ENCODE measurements at places on chromosomes 4 and X. TPM values are rescaled to one million over a fixed set of nuclear protein-coding genes. Genes with fewer than 3 reads are reported as not detected.

- H3K36me3 ChIP-seq, result no peaks in the 10 kb centered on the region
- H3K27ac ChIP-seq, result no peak overlapping the region
- DNase-seq, result no peak
- no peaks in the 10 kb centered on the region for H3K4me1 ChIP-seq
- no peaks in the 10 kb centered on the region for H3K27me3 ChIP-seq
- no peak overlapping the region for H3K4me3 ChIP-seq
These were observed 142.3 kb downstream of the ARHGAP24 start for GRCh38 chr4:85617202-85617601.

- no peaks in the 10 kb centered on the region for H3K36me3 ChIP-seq
- no peak overlapping the region for H3K27ac ChIP-seq
- H3K4me3 ChIP-seq, result no peak overlapping the region
- no peaks in the 10 kb centered on the region for H3K4me1 ChIP-seq
- no peak for DNase-seq
These were observed 68.0 kb downstream of the LUZP4 start for GRCh38 chrX:115357326-115358120.

The REPS2 gene
- 0.02 TPM for polyA plus RNA-seq

The AP1S2 gene
- polyA plus RNA-seq, result 56.0 TPM

GRCh38 chrX:55487143-55487542 is 2.5 kb downstream of the USP51 start:
- H3K4me1 ChIP-seq, result peaks cover 6% of the 10 kb centered on the region
- H3K27ac ChIP-seq, result no peak overlapping the region
- DNase-seq, result no peak
- H3K4me3 ChIP-seq, result no peak overlapping the region
- no peaks in the 10 kb centered on the region for H3K36me3 ChIP-seq

- H3K36me3 ChIP-seq, result no peaks in the 10 kb centered on the region
- H3K27me3 ChIP-seq, result no peaks in the 10 kb centered on the region
- H3K4me3 ChIP-seq, result no peak overlapping the region
- H3K27ac ChIP-seq, result no peak overlapping the region
- no peak for DNase-seq
These were observed 51.8 kb downstream of the RAI2 start for GRCh38 chrX:17809273-17809672.

DNA sequence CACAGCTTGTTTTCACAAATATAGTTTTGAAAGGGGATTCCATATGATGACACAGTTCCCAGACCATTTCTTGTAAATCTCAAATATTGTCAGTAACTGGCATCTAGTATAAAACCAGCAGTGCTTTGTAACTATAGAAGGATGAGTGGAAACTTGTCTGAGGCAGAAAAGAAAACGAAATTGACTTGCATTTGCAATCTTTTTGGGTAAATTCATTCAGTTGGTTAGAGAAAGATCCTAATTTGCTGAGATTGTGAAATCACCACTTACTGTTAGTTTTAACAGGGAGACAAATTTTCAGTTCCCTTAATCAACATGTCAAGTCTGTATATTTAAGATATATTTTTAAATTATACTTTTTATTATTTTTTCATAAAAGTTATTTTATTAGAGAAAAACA is 71.5 kb upstream of the VEGFC start:
- H3K4me1 ChIP-seq, result no peaks in the 10 kb centered on the region
- no peak for DNase-seq
- no peak overlapping the region for H3K4me3 ChIP-seq
- no peaks in the 10 kb centered on the region for H3K36me3 ChIP-seq
- no peak overlapping the region for H3K27ac ChIP-seq

DNA sequence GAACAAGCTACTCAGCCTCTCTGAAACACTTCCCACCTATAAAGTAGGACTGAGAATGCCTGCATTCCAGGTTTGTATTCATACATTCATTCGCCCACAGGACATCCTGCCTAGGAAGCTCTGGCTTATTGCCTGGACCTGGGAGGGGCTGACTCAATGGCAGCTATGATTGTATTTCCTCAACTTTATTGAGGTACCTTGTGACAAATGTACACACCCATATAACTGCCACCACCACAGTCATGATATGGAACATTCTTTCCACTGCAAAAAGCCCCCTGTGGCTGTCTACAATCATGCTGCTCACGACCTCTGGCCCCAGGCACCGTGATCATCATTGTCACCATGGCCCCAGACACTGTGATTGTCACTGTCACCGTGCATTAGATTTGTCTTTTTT is 68.3 kb downstream of the ABLIM2 start:
- H3K4me1 ChIP-seq, result no peaks in the 10 kb centered on the region
- no peak for DNase-seq
- no peak overlapping the region for H3K27ac ChIP-seq
- no peak overlapping the region for H3K4me3 ChIP-seq
- H3K36me3 ChIP-seq, result no peaks in the 10 kb centered on the region

The FDCSP gene
- polyA plus RNA-seq, result not detected

- H3K27me3 ChIP-seq, result no peaks in the 10 kb centered on the region
- no peak for DNase-seq
- no peaks in the 10 kb centered on the region for H3K4me1 ChIP-seq
- no peak overlapping the region for H3K27ac ChIP-seq
These were observed 32.6 kb downstream of the BEND4 start for GRCh38 chr4:42119886-42120285.

GRCh38 chr4:137968956-137969678 is 273.0 kb downstream of the SLC7A11 start:
- H3K27me3 ChIP-seq, result no peaks in the 10 kb centered on the region
- peak overlapping the region; percentile 5 for H3K27ac ChIP-seq
- DNase-seq, result no peak
- H3K4me3 ChIP-seq, result no peak overlapping the region

- no peaks in the 10 kb centered on the region for H3K36me3 ChIP-seq
- DNase-seq, result no peak
- no peak overlapping the region for H3K4me3 ChIP-seq
- H3K27ac ChIP-seq, result no peak overlapping the region
- no peaks in the 10 kb centered on the region for H3K27me3 ChIP-seq
These were observed 1092.3 kb downstream of the ARAP2 start for GRCh38 chr4:35151816-35152572.

The GABRE gene
- polyA plus RNA-seq, result not detected

The C4orf51 gene
- polyA plus RNA-seq, result not detected

DNA sequence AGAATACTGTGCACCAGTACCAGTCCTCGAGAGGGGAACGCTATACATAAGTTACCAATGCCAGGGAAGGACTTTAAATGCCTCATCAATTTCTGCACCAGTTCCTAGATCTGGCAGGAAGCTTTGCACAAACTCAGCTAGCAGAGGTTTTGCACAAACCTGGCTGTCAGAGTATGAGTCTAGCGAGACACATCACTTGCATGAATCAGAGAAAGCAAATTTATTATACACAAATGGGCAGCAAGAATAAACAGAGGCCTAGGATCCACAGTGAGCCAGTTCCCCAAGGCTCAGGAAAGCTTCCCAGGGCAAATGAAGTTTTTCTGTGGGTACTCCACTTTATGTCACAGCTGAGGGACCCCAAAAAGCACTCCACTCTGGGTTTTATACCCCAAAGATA is 523.5 kb downstream of the CFAP47 start:
- H3K27ac ChIP-seq, result no peak overlapping the region
- DNase-seq, result no peak
- no peak overlapping the region for H3K4me3 ChIP-seq

The LDB2 gene
- not detected for polyA plus RNA-seq

DNA sequence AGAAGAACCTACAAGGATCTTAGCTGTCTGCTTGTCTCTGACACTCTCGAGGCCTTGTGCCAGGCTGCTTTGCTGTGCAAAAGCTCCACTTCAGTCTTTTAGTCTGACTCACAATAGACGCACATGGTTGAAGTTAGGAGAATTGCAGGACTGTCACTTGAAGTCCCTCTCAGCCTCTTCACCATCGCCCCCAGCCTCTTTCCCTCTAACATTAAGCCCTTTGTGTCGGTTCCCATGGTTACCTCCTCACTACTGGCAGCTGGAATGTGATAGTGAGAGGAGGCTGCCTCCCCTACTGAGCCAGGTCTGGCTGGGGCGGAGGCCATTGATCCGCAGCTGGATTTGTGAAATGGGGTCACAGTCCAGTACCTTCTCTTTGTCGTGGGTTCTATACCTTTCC is 201.8 kb downstream of the SOWAHB start:
- DNase-seq, result no peak
- H3K27ac ChIP-seq, result no peak overlapping the region

DNA sequence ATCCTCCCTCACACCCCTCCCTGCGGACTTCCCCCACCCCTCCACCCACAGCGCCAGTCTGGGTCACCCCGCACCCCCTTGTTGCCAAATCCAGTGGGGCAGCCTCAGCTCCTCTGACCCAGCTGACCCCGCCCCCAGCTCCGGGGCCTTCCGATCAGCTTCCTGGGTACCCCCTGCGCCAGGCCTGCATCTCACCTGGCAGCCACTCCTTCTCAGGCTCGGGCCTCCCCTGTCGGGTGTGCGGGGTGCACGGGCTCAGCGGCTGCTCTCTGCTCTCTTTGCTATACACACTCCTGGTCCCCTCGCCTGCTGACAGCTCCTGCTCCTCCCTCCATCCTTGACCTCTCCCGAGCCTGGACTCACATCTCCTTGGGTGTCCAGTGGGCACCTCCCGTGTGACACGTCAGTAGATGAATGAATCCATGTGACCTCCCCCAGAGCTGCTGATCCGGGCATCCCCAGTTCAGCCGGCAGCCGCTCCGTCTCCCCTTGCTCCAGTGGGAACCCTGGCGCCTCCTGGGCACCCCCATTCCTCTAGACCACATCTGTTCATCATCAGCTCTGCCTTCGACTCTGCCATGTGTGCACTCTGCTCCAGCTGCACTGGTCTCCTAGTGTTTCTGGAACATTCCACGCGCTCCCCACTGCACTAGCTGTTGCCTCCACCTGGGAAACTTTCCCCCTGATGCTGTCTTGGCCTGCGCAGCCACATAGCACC is 9.9 kb downstream of the CFAP99 start:
- H3K27ac ChIP-seq, result no peak overlapping the region
- no peaks in the 10 kb centered on the region for H3K36me3 ChIP-seq
- no peaks in the 10 kb centered on the region for H3K27me3 ChIP-seq
- no peaks in the 10 kb centered on the region for H3K4me1 ChIP-seq

- H3K36me3 ChIP-seq, result no peaks in the 10 kb centered on the region
- H3K27ac ChIP-seq, result no peak overlapping the region
- no peaks in the 10 kb centered on the region for H3K27me3 ChIP-seq
- no peaks in the 10 kb centered on the region for H3K4me1 ChIP-seq
- no peak overlapping the region for H3K4me3 ChIP-seq
- no peak for DNase-seq
These were observed 283.5 kb downstream of the C4orf33 start for GRCh38 chr4:129379429-129379828.

DNA sequence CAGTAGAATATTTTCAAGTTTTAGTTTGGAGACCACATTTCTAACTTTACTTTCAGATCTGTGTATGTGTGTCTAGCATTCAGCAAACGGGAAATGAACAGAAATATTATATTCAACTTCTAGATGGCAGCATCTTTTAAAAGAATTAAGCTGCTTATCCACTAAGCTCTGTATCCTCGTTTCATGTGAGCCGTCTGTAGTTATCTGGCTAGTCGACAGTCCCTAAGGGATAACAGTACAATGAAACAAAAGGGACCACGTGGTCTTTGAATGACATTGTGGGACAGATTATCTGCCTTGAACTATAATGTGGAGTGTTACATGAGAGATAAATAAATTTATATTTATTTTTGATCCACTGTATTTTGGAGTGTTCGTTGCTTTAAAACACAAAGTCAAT is 35.8 kb upstream of the PRSS12 start:
- H3K36me3 ChIP-seq, result no peaks in the 10 kb centered on the region
- DNase-seq, result no peak
- no peaks in the 10 kb centered on the region for H3K27me3 ChIP-seq
- no peak overlapping the region for H3K4me3 ChIP-seq
- H3K4me1 ChIP-seq, result no peaks in the 10 kb centered on the region

The PAGE2 gene
- polyA plus RNA-seq, result not detected

DNA sequence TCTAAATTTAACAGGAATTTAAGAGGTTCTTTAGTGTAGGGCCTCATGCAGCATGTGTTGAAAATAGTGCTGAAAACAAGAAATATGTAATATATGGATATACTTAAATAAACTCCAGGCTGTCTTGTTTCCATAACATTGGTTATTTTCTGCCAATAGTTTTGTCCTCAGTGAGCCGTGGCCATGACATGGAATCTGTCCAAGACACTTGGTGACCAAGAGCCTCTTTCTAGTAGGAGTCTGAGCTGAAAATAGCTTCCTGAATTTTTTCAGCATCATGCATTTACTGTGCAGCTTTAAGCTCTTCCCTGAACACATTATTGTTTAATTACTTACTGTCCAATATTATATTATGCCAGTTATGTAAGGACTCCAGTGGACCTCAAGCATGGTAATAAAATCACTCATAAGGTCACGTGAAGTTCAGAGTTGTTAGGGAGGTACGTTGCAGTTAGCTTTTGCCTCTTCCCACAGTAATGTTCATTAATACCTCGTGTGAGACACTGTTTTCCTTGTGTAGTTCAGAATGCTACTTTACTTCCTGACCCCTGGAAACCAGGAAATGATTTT is 488.2 kb downstream of the GRID2 start:
- H3K27ac ChIP-seq, result no peak overlapping the region
- no peaks in the 10 kb centered on the region for H3K36me3 ChIP-seq
- no peak for DNase-seq
- no peaks in the 10 kb centered on the region for H3K27me3 ChIP-seq
- no peaks in the 10 kb centered on the region for H3K4me1 ChIP-seq

DNA sequence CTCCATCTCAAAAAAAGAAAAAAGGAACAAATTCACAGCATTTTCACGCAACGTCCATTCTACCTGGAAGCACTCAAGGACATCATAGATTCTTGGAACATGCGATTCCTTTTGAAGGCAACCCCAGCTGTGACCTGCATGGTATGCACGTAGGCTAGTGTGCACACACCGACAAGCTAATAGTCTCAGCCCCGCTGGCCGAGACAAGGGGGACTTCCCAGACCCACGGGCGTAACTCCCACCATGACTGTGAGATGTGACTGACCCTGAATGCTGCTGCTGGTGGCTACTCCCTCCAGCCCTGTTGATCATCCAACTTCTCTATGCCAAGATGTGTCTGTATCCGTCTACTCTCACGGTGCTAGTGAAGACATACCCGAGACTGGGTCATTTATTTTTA is 78.3 kb downstream of the CRLF2 start:
- no peak overlapping the region for H3K27ac ChIP-seq
- no peak for DNase-seq
- H3K4me1 ChIP-seq, result no peaks in the 10 kb centered on the region
- H3K4me3 ChIP-seq, result no peak overlapping the region

The DNASE1L1 gene
- polyA plus RNA-seq, result 19.1 TPM

DNA sequence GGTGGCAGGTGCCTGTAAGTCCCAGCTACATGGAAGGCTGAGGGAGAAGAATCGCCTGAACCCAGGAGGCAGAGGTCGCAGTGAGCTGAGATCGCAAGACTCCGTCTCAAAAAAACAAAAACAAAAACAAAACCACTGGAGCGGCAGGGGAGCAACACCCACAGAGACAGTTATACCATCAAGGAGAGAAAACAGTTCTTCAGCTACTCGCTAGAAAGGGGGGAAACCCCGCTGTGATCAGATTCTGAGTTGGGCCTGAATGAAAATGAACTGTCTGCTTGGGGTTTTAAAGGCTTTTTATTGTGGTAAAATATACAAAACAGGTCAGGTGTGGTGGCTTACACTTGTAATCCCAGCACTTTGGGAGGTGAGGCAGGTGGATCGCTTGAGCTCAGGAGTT is 16.8 kb upstream of the IRAK1 start:
- no peak overlapping the region for H3K4me3 ChIP-seq
- DNase-seq, result no peak
- H3K27me3 ChIP-seq, result no peaks in the 10 kb centered on the region
- no peak overlapping the region for H3K27ac ChIP-seq
- H3K36me3 ChIP-seq, result peaks cover 7% of the 10 kb centered on the region
- H3K4me1 ChIP-seq, result no peaks in the 10 kb centered on the region

- no peak overlapping the region for H3K27ac ChIP-seq
- H3K36me3 ChIP-seq, result peaks cover 3% of the 10 kb centered on the region
- H3K4me3 ChIP-seq, result no peak overlapping the region
- DNase-seq, result no peak
- H3K4me1 ChIP-seq, result no peaks in the 10 kb centered on the region
These were observed 61.7 kb upstream of the C4orf50 start for GRCh38 chr4:6079965-6080364.
